ENCODE measurements at places on chromosomes 7 and 10.

DNA sequence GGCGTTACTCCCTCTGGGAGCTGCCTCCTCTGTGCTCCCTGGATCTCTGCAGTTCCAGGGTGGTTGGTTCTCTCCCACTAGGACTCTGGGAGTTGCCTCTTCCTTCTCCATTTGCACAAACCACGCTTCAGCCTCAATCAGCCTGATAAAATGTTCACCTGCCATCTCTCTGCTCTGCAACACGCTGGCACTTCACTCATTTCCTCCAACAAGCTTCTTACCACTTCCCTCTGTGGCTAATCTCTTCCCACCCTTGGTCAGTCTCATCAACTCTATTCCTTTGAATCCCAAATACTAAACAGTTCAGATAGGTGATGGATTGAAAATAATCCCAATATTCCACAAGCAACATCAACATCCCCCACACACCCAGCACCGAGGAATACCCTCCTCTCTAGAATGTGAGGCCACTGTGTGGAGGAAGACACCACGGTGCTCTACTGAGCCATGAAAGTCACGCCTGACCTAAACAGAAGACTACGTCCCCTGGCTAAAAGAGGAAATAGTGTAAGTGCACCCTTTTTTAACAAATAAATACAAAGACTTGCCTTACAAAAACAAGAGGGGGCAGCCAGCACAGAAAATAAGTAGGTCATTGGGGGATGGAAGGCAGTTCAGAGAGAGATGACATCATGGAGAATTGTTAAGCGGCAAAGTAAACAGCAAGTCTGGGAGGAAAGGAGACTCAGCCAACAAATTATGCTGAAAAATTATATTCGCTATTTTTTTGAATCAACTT is 1.9 kb upstream of the FAM170B start:
- no peak for DNase-seq

GRCh38 chr10:86655173-86655540 is 810 bp downstream of the OPN4 start:
- no peak for DNase-seq

DNA sequence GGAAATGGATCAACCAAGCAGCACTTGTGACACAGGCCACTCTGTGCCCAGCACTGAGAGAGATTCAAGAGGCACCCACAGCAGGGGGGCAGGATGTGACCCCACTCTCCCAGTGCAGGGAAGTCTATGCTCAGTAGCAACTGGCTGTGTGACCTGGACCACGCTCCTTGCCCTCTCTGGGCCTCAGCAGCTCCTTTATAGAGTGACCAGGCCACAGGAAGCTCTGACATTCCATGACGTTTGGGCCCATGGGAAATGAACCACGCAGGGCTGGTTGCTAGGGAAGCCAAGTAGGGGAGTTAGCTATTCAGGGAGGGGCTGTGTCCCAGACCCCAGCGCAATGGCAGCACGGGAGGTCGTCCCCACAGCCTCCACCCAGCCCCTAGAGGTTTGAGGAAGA is 232.6 kb downstream of the USP6NL start:
- DNase-seq, result no peak

- DNase-seq, result no peak
These were observed 48.5 kb downstream of the FOXL3 start for GRCh38 chr7:338295-339061.

DNA sequence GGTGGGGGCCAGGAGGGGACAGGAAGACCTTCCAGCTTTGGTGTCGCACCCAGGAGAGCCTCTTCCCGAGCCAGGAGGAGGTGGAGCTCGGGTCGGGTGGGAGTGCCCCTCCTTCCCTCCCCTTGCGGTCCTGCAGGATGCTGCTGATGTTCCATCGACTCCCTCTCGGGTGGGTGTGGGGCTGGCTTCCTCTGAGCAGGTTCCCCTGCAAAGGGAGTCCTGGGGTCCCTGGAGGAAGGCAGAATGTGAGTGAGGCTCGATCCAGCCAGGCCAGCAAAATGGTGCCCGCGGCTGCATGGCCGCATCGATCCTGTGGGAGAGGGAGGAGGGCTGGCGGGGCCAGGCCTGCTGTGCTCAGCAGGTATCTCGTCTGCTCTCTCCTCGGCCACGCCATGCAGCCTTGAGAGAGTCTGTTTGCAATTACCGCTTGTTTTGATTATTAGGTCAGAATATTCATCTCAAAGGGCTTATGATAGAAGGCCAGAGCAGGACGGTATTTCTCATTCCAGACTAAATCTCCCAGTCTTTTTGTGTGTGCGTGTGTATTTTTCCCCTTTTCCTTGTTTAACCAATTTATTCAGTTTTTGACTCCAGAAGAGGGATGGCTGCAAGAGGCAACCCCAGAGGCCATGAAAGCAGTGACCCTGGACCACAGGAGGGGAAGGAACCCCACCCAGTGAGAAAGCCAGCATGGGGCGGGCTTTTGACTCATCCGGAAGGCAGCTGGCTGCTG is 137.3 kb upstream of the ZMIZ1 start:
- DNase-seq, result no peak

DNA sequence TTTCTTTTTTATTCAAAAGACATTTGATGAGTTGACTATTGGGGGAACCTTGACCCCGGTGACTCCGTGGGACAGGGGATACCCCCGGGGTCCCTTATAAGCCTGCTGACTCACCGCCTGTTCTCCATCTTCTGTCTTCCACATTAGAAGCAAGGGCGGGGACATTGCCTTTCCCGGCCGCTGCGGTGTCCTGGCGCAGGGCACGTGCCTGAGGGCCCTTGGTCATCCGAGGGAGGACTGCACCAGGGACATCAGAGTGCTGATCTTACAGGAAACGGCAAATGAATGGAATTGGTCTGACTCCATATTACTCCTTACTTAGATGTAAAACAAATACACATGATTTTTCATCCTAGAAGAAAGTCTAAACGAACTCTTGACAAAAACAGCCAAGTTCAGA is 170.1 kb downstream of the CUX1 start:
- DNase-seq, result no peak

DNA sequence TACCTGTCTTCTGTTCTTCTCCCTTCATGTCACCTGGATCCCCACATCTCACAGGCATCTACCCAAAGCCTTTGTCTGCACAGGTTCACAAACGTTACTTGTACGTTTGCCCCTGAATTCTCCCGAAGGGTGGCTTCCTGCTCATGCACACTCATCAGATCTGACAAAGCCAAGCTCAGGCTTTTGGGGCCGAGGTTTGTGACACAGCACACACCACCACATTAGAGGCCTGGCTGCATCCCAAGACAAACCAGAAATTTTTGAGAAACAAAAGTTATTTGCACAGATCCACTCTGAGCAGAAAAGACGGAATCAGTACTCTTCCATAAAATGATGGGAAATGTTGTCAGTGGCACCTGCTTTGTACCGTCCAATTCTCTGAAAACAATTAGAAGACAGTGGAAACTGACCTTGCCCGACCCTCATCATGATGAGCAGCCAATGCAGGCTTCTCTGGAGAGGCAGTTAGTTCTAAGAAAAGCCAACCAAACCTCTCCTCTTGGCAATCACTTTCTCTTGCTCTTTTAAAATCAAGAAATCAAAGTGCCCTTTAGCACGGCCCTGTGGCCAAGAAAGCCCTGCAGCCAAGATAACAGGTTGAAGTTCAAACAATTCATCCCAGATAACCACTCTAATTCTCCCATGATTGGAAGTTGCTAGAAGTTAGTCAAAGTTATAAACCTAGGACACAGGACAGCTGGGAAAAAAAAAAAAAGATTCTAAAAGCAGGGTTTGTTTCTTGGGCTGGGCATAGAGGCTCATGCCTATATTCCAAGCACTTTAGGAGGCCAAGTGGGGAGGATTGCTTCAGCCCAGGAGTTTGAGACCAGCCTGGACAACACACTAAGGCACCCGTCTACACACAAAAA is 13.6 kb upstream of the SVIL start:
- peak; percentile 42 for DNase-seq

- DNase-seq, result no peak
These were observed 450.8 kb downstream of the ETV1 start for GRCh38 chr7:13538669-13539068.

DNA sequence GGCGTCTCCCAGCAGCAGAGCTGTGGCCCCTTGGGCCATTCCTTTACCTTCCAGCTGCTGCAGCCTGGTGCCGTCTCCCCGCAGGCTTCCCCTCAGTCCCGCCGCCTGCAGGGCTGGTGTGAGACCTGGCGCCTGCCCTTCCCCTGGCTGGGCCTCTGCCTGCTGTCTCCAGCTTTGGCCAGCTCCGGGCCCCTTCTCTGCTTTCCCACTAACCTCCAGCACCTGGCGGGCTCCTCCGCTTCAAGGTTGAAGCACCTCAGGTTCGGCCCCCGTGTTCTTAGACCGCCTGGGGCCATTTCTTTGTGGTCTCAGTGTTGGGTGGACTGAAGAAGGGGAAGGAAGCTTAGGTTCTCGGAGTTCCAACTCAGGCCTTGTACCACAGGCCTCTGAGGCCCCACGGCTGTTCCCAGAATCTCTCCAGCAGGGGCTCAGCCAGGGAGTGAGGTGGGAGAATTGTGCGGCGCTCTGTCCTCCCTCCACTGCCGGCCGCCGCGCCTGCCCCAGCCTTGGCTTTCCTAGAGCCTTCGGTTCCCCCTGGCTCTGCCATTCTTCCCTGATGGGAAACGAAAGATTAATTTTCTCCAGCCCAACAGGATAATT is 30.3 kb downstream of the GBX1 start:
- DNase-seq, result peak; percentile 11

DNA sequence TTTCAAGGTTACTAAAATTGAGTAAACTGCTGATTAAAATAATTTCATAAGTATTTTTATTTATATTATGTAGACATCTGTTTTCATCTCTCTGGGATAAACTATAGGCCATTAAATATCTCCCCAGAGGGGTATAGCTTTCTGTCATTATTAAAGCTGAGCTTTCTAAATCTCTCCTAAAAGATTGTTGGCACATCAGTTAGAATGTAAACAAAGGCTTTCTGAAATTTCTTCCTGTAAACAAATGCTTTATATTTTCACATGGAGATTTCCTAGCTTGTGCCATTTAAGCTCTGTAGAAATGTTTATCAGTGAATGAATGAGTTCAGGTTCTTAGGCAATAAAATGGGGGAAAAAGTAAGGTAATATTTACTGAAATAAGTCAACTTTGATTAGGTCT is 35.7 kb downstream of the PPP1R9A start:
- DNase-seq, result no peak

GRCh38 chr10:24721229-24722106 is 2.2 kb downstream of the ARHGAP21 start:
- no peak for DNase-seq

GRCh38 chr7:31724696-31725095 is 37.7 kb downstream of the PPP1R17 start:
- DNase-seq, result no peak

- DNase-seq, result peak; percentile 82
These were observed 60.6 kb upstream of the TRIM8 start for GRCh38 chr10:102583435-102584417.

- DNase-seq, result no peak
These were observed 204.5 kb upstream of the RHOBTB1 start for GRCh38 chr10:61148451-61148850.

- no peak for DNase-seq
These were observed 21.4 kb downstream of the KCNK18 start for GRCh38 chr10:117218654-117219053.

DNA sequence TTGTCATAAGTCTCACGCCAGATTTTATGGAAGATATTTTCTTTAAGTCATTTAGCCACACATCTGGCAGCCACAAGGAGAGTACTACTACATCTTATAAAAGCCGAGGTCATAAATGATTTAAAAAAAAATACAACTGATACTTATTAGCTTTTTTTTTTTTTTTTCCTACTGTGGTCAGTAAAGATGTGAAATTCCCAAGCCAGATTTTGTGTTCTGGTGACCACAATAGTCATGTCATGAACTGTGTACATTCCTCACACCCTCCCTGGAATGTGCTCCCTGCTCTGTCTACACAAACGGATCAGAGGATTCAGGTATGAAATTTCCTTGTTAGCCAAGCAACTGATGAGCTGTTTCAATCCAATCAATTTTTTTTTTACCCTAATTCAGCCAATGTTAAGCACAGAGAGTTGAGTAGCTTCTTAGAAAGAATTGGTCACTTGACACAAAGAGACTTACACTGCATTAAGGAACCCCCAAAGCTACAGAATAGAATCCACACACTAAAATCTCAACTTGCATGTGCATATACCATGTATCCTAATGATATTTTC is 54.7 kb downstream of the CHRM2 start:
- no peak for DNase-seq

- DNase-seq, result no peak
These were observed 27.7 kb upstream of the AP5Z1 start for GRCh38 chr7:4747746-4748145.

DNA sequence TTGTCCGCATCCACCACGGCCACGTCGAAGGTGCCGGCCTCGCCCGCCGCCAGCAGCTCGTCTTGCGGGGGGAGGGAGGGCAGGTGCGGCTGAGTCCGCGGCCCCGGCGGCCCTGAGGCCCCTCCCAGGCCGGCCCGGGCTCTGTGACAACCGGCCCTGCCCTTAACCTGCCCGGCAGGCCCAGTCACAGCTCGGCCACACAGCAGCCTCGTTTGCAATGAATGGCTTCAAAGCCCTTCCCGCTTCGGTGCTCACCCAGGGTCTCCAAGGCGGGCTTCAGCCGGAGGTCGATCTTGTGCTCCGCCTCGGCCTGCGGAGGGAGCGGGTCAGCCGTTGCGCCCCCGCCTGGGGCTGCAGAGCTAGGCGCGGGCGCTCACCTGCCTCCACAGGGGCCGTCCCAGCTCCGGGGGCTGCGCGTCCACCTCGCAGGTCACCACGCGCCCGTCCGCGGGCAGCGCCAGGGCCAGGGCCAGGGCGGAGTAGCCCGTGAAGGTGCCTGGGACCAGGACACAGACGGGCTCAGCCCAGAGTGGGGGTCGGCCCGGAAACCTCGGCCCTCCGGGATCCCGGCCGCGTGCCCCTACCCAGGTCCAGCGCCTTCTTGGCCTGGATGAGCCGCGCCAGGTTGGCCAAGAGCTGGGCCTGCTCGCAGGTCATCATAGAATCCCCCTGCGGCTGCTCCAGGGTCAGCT is 928 bp downstream of the COMTD1 start:
- DNase-seq, result no peak

GRCh38 chr7:10181996-10182395 is 791.7 kb upstream of the PHF14 start:
- no peak for DNase-seq

DNA sequence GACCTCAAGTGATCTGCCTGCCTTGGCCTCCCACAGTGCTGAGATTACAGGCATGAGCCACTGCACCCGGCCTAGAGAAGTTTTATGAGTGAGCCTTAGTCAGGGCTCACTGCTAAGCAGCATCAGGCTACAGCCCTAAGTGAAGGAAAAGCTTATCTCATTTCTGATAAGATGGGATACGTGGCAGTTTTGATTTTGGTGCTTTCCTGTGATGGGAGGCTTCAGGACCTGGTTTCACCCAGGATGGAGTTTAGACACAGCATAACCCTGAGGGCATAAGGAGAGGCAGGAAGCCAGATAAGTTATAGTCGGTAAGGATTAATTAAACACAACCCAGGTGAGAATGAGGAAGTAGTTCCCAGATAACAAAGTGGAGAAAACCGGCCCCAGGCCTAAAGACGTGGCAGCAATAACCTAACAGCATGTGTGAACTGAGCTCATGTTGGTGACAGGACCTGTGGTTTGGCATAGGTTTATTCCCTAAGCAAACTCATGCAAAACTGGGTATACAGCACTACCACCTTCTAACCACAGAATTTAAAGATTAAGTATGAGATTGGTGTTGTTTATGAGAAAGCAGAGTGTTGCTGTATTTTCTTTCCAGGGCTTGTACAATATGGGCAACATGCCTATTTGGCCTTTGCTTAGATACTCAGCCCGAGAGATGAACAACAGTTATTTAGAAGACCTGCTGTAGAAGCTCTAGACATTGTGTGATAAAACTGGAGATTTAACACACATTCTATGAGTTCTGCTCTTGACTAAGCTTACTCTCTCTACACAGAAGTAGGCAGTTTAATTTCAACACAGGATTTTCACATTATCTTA is 119.4 kb downstream of the COL28A1 start:
- DNase-seq, result no peak
